ENCODE measurements at places on chromosomes 12 and 14.
A peak's percentile ranks its signal among the peaks of the same experiment; 100 is the strongest.

DNA sequence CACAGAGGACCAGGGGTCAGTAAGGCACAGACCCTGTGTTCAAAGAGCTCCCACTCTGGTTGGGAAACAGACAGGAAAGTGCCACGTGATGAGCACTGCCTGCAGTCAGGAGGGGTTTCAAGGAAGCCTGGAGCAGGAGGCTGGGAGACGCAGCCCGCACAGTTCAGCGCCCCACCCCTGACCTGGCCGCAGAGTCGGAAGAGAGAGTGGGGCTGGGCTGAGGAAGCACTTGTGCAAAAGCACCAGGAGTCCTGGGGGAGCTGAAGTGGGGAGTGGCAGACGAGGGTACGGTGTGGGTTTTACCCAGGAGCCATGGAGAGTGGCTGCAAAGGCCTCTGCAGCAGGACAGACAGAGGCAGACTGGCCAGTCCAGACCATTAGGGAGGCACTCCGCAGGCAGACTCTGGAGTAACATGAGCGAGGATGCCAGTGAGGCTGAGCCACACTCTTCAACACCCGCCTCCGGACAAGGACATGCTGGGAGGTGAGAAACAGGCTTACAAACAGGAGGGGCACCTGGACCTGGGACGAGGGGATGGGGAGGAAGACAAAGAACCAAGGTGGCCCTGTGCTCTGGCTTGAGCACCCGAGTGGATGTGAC is 85.7 kb upstream of the GPR68 start:
- no peak for DNase-seq

DNA sequence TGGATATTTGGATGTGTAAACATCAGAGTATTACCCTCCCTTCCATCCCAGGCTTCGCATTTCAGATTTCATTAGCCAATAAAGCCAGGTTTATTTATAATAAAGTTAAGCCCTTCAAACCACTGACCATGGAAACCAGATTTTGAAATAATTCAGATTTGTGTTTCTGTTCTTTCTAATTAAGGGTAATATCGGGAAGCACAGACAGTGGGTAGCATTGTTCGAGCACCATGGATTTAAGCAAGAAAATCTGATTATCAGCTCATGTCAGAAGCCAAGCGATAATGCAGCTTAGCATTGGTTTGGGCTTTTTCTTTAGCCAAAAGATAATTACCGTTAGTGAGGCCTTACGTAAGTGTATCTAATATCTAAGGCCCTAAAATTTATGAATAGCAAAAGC is 116.1 kb downstream of the C12orf42 start:
- DNase-seq: no peak

GRCh38 chr12:7905071-7905470 is 30.9 kb downstream of the SLC2A3 start:
- DNase-seq: no peak

DNA sequence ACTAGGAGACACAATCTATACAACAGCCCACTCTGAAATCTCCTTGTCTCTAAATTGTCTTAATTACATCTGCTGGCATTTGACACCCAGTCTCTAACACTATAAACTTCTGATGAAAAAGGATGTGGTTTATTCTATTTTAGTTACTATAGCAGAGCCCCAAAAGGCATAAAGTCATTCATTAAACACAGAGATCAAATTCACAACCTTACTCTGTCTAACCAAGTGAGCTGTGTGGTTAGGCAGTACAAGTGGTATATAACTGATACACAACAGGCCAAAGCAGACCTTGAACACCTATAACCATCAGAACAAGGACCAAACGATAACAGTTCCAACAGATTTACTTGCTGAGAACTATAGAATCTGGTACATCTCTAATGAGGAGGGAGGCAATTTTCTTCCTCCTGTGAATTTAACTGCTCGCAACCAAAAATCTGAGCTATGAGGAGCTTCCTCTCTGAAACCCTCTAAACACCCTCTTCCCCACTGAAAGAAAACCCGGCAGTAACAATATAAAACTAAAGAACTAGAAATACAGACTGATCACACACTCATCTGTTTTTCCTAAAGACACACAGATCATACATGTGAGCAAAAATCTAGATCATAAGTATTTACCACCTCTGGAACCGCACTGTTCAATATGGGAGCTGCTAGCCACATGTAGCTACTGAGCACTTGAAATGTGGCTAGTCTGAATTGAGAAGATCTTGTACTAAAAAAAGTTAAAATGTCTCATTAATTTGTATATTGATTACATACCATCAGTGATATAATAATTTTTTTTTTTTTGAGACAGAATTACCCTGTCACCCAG is 17.7 kb downstream of the SPPL3 start:
- DNase-seq: no peak

- DNase-seq: no peak
Observed at GRCh38 chr12:72699362-72699761, 427.2 kb downstream of the TRHDE start.

GRCh38 chr12:47807338-47807737 is 12.4 kb downstream of the HDAC7 start:
- DNase-seq: no peak

- no peak for DNase-seq
Observed at GRCh38 chr12:12474471-12474928, 88.2 kb downstream of the DUSP16 start.

GRCh38 chr12:43131301-43131700 is 420.7 kb downstream of the ADAMTS20 start:
- no peak for DNase-seq

- DNase-seq: no peak
Observed at GRCh38 chr12:116262741-116263140, 14.8 kb downstream of the MED13L start.

DNA sequence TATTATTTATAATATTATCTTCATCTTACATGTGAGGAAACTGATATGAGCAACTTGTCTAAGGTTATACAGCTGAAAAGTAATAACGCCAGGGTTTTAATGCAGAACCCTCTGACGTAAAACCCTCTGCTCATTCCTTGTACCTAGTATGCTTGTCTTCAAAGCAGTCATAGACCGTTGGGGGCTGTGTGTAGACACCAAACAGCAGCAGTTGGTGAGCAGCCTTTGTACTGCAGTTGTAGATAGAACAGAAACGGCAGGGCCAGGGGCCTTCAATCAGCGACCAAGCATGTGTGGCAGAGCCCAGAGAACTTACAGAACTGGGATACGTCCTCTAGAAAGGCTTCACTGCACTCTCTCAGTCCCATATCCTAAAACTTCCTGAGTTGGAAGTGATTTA is 28.1 kb downstream of the EVL start:
- no peak for DNase-seq

GRCh38 chr12:58034311-58034710 is 92.9 kb downstream of the ATP23 start:
- DNase-seq: no peak

DNA sequence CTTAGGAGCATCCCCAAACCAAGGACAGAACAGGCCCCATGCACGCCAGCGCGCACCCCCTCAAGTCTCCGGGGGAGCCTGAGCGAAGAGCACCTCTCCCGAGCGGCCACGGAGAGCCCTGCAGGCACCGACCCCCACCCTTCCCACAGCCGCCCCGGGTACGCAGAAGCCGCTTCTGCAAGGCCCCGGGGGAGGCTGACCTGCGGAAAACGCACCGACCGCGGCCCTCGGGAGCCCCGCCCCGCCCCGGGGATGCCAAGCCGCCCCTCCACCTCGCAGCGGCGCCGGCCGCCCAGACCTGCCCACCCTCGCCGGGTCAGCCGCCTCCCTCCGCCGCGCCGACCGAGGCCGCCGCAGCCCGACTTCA is 385 bp downstream of the CAPRIN2 start:
- peak; percentile 39 for DNase-seq

GRCh38 chr12:15632708-15633107 is 156.5 kb downstream of the EPS8 start:
- DNase-seq: no peak

GRCh38 chr12:89949457-89950195 is 241.0 kb upstream of the ATP2B1 start:
- no peak for DNase-seq

- peak; percentile 77 for DNase-seq
Observed at GRCh38 chr12:27998658-27999057, 26.1 kb upstream of the PTHLH start.

- no peak for DNase-seq
Observed at GRCh38 chr12:105280966-105281693, 45.2 kb upstream of the APPL2 start.

DNA sequence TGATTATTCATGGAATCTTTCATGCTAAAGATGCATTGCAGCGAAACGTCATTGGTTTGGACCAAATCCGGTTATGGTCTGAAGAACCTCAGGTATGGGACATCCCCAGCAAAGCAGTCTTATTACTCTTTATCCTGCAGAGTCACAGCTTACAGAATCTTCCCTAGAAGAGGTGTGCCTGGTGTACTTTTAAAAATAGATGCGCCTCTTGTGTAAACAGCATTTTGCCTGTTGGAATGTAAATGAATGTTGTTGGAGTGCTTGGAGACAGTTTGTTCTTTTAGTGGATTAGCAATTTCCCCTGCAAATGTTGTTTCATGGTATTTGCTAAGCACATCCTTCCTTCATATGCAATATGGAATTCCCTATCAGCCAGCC is 242.5 kb downstream of the ZFP36L1 start:
- DNase-seq: no peak
